Activated CD4-positive, alpha-beta T cell treated with anti-CD3 and anti-CD28 coated beads, Interleukin-2, Interleukin-4, amounts not matched to agents 100 ng/mL and 50 ng/mL, durations not matched to agents 16 hours and 8 hours (primary cell): ENCODE measurements at places on chromosomes 5 and 9.
A peak's percentile ranks its signal among the peaks of the same experiment; 100 is the strongest.

DNA sequence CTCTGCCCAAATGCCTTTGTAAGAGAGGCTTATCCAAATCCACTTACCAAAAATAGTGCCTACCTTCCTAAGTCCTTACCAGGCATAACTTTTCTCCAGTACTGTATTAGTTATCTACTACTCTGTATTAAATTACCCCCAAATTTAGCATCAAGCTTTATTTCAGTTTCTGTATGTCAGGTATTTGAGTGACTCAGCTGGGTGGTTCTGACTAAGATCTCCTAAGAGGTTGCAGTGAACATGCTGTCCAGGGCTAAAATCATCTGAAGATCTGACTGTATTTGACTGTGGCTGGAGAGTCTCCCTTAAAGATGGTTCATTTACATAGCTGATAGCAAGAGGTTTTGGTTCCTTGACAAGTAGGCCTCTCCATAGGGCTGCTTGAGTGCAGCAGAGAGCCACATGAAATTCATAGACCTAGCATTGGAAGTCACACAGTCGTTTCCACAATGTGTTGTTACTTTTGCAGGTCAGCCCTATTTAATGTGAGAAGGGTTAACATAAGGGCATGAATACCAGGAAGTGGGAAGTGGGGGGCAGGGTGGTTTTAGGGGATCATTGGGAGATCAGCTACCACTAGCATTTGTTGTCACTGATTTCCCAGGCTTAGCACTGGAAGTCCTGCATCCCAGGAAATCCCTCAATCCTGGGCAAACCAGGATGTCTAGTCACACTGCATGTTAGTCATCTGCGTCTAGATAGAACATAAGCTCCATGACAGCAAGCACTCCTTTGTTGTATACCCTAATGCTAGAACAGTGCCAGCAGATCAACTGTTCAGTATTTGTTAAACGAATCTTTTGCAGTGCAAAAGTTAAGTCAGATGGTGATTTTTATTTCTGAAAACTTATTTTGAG lies 2.0 kb upstream of the ZNF622 start:
- DNase-seq: peak; percentile 77

DNA sequence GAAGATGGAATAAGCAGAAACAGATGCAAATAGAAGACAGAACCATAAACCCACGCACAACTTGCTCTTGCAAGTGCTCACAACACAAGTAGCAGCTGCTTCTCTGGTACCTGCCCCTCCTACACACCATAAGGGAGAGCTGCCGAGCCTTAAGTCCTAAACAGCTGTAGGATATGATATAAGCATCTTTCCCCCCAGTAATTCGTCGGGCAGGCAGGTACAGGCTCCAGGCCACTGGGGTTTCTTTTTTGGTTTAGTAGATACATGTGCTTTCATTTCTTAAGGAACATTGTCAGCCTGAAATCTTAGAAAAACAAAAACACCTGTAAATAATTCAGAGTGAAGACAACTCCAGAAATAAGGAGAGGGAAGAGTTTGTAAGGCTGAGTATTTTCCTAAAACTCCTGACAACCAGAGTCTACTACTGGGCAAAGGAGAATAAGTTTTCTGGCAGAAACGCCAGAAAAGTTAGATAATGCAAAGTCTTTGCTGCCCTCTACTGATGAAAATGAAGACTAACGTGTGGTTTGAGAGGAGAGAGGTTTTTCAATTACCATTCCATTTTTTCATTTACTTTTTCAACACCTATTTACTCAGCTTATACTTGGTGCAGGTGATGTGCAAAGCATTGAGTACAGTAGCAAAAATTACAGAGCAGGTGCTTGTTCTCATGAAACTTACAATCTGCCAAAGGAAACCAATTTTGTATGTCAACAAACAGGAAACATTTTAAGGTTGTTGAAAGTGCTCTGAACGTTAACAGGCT lies 20.1 kb upstream of the TCERG1 start:
- peak; percentile 46 for DNase-seq

DNA sequence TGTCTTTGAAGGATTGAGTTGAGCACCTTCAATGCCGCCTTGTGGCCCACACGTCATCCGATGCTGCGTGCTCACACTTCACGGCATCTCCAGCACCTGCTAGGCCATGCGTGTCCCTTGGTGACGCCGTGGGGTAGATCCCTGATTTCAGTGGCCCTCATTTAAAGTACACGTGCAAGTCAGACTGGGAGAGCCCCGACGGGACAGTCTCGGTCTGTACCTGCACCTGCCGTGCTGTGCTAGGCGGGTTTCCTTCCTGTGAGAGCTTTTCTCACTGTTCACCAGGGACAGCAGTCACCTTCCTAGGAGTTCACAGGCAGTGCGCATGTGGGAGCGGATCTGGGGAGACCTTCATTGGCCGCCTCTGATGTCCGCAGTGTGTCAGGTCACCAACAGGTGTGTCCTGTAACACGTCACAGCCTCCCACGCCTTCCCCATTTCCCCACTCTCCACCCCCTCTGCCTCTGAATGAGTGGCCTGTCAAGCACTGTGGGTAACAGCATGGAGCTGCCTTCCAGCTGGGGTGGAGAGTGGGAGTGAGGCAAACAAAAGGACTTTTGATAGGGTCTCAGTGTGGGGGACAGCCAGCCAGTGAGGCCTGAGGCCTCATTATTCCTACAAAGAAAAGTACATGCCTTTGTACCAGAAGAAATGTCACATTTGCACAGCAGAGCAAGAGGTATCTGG lies 236.4 kb downstream of the FANCC start:
- DNase-seq: no peak

- no peak for DNase-seq
Measured at GRCh38 chr5:118825226-118825625, 163.1 kb downstream of the DTWD2 start.

DNA sequence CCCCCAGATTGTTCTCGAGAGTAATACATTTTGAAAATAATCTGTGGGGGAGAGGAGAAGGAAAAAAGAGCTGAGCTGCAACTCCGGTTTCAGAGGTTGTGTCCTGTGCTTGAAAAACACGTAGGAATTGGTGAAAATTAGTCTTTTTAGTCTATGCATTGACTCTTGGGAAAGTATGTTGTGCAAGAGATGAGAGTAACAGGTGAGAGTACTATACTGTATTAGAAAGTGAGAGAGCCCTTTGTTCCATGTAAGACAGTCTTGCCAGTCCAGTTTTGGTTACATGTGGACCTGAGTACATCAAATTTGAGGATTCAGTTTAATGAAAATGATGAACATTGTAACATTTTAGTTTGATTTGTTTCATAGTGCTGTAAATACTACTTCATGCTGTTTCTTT lies 27.8 kb downstream of the ERBIN start:
- DNase-seq: no peak

- no peak for DNase-seq
Measured at GRCh38 chr9:69299315-69299714, 25.7 kb upstream of the ENTREP1 start.

DNA sequence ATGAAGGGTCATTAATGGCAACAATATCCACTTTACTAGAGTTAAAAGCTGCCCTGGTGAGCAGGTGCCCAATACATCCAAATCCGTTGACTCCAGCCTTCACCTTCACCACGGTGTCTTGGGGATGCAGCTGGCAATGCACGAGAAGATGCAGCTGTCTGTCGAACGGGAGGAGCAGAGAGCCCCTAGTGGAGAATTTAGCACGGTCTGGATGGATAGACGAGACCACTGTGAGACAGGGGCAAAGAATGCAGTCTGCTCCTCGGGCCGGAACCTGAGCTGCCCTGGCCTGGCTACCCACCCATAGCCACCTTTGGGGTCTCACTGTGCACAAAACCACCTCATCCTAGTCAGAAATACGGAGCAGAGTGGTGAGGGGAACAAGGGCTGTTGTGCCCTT lies 35.1 kb downstream of the ADRA1B start:
- DNase-seq: no peak

GRCh38 chr5:77898385-77898784 lies 122.2 kb upstream of the TBCA start:
- no peak for DNase-seq

DNA sequence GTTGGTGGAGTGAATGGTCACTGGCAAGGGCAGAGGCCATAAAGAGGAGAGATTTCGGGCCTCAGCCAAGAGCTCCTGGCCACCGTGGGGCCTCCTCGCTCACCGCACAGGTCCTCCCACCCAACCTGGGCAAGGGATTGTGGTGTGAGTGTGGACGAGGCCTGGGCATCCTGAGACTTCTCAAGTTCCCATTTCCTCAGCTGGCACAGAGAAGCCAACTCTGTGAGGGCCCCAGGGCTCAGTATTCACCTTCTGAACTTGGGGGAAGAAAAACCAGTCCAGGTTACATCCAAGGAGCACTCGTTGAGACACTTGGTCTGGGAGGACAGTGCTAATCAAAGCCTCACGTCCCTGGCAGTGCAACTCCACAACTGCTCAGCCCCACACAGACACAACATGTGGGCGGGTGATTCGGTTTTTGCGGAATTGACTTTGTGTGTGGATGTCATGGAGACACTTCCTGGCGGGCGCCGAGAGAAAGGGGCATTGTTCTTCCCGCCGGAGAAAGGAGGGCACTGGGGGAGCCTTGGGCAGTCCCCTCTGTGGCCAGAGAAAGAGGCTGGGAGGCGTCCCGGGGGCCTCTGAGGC lies 28.5 kb upstream of the NKD2 start:
- DNase-seq: no peak

GRCh38 chr5:130400091-130400490 lies 495.8 kb downstream of the CHSY3 start:
- DNase-seq: no peak

GRCh38 chr5:38916802-38917201 lies 71.0 kb downstream of the OSMR start:
- DNase-seq: no peak

DNA sequence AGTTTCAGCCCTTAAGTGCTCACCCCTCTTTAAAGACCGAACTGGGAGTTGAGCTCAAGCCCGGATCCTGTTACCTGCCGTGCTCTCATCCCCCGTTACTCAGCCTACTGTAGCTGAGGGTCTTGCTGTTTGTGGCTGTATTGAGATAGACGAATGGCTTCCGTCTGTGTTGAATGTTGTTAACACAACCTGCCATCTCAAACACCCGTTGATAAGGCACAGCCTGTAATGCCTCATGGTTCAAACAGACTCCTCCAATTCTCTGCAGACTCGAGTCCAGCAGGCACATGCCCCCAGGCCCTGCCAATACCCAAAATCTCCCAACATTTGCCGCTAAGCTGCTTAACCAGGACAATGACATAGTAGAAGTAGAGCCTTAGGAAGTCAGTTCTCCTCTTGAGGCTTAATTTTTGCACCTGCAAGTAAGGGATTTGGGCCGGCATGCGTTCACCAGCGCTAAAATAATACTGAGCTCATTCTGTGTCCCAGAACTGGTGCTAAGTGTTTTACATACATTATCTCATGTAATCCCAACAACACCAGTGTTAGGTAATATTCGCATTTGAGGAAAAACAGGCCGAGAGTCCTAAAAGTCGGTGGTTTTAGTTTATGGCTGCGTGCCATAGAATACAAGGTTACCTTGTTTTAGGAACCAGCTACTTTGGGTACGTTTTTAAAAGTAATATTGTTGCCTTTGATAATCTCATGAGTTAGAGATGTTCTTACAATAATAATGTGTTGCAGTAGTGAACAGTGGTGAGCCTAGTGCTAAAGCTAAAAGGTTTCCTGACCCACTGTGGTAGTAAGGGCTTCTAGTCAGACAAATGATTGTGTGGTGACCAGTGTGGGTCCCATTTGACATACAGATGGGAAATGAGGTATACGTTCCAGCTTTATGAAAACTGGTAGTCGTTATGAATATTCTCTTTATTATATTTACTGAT lies 1.5 kb upstream of the RFX3 start:
- DNase-seq: peak; percentile 54

DNA sequence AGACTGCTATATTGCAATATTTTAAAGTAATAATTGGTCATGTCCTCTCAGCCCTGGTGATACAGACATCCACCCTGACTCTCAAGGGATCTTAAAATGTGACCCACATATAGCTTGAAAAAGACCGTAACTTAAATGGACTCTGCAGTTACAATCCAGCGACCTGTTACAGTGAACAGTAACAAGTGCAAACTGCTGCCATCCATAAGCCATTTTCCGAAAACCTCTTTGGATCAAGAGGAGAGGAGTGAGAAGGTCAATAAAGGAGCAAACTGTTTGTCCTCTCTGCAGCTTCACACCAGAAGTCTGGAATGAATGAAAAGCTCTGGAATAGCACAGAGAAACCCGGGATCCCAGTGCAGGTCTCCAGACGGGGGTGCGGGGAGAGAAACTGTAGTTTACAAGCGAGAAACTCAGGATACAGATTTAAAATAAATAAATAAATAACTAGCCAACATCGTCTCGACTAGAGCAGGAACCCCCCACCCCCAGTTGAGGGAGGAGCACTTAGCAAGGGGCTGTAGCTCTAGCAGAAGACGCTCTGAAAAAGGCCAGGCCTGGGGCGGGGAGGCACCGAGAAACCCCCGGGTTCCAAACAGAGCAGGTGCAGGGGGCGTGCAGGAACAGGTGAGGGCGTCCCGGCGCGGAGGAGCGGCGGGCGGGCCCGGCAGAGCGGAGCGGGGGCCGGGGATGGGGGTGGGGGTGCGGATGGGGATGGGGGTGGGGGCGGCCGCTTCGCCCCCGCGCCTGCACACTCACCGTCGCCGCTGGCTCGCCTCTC lies 572 bp downstream of the ZDHHC21 start:
- DNase-seq: no peak

GRCh38 chr5:153991168-153991567 lies 47.5 kb downstream of the FAM114A2 start:
- DNase-seq: no peak

- no peak for DNase-seq
Measured at GRCh38 chr5:103414604-103415003, 148.0 kb downstream of the NUDT12 start.

DNA sequence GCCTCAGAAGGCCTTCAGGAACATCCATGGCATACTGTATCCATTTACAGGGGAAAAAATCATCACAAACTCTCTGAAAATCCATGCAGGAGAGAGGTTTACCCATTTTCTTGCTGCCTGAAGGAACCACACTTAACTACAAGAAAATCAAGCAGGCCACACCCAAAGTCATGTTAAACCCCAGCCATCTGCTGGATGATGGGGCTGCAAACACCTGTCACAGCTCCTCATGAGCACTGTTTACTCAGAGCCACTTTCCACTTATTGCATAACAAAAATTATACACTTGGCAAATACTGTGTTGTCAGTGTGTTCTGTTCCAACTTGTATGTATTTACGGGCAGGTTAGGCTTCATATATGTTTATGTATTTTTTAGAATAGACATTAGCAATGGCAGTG lies 35.8 kb downstream of the PPIC start:
- DNase-seq: no peak

GRCh38 chr9:93368437-93368836 lies 83.0 kb upstream of the FAM120A start:
- DNase-seq: no peak
